ENCODE measurements at places on chromosomes 7 and 10.
A peak's percentile ranks its signal among the peaks of the same experiment; 100 is the strongest.

DNA sequence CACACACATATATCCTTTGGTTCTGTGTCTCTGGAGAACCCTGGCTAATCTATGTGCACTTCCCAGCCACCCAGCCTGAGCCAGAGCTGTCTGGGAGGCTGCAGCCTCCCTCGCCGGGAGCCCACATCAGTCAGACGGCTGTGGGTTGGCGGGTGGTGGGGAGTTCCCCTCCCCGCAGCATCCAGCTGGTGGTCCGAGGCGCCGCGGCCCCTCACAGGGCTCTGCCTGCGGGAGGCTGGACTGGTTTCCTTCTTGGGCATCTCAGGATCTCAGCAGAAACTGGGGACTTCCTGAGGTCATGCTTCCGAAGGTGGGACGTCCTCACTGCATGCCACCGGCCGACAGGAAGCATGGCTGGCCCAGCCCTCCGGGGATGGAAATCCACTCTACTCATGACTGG is 22.0 kb upstream of the PSMG3 start:
- no peak for DNase-seq

- no peak for DNase-seq
These were observed 4.2 kb downstream of the NRBF2 start for GRCh38 chr10:63137306-63137705.

DNA sequence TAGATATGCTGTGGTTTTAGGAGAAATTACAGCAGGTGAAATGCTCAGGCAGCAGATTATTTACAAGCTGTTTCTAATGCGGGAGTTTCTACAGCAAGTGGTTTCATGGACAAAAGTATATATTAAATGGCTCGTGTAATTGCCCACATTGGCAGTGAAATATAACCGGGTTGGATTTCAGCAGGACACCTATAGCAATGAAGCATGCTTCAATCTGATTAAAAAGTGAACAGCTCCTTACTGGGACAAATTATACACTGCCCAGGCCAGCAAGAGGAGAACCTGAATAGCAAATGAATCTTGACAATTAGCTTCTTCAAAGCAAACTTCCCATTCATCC is 35.2 kb upstream of the LYZL1 start:
- DNase-seq, result no peak

DNA sequence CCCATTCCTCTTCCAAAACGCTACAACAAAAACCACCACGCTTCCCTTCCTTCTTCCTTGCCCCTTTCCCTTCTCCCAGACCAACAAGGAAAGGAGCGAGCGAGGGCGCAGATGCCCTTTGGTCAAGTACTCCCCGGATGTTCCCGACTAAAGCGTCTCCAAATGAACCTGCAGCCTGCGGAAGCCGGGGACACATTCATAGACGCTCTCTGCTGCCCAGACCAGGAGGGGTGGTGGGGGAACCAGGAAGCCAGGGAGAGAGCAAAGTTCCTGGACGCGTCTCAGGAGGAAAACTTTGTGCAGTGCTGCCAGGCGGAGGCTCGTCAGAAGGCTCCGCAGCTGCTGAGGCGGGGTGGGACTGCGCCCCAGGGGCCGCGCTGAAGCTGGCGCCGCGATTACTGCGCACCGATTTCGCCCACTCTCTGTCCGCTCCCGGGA is 754 bp downstream of the SEMA3D start:
- DNase-seq, result no peak

GRCh38 chr7:115910541-115911164 is 119.9 kb downstream of the TFEC start:
- peak; percentile 34 for DNase-seq
